ENCODE measurements at places on chromosomes 2 and 18. TPM values are rescaled to one million over a fixed set of nuclear protein-coding genes. Genes with fewer than 3 reads are reported as not detected.

Gene MRO
- total RNA-seq = not detected

Gene NXPH2
- not detected for total RNA-seq

Gene PIAS2
- 32.2 TPM for total RNA-seq

Gene HOXD13
- total RNA-seq = not detected

Gene AMER3
- not detected for total RNA-seq

Gene SGPP2
- 19.8 TPM for total RNA-seq

Gene PJVK
- total RNA-seq = 2.9 TPM

Gene FRZB
- total RNA-seq = not detected

Gene GCG
- total RNA-seq = 0.29 TPM

Gene COLEC12
- 0.03 TPM for total RNA-seq

Gene PRADC1
- total RNA-seq = 13.4 TPM

Measured in GM12878 (cell line).